ENCODE measurements at places on chromosomes 5 and 9. TPM values are rescaled to one million over a fixed set of nuclear protein-coding genes. Genes with fewer than 3 reads are reported as not detected.

Gene SLC25A25
- total RNA-seq: 11.8 TPM

Gene SEMA5A
- 26.2 TPM for total RNA-seq

Gene NR2F1-AS1
- 11.0 TPM for total RNA-seq

Gene C9orf50
- not detected for total RNA-seq

Gene TSLP
- 2.3 TPM for total RNA-seq

Gene ADCY2
- total RNA-seq: 3.3 TPM

Gene OR1J2
- not detected for total RNA-seq

Gene SLC25A48
- total RNA-seq: not detected

Gene PCDHGA10
- 4.8 TPM for total RNA-seq

Gene SPINK5
- total RNA-seq: 2.3 TPM

Gene CCDC180
- total RNA-seq: 0.98 TPM

Gene WDR31
- total RNA-seq: 2.3 TPM
